ENCODE measurements at places on chromosomes 6 and 20.

- no peak for DNase-seq
Measured at GRCh38 chr6:138909975-138910374, 78.1 kb downstream of the REPS1 start.

DNA sequence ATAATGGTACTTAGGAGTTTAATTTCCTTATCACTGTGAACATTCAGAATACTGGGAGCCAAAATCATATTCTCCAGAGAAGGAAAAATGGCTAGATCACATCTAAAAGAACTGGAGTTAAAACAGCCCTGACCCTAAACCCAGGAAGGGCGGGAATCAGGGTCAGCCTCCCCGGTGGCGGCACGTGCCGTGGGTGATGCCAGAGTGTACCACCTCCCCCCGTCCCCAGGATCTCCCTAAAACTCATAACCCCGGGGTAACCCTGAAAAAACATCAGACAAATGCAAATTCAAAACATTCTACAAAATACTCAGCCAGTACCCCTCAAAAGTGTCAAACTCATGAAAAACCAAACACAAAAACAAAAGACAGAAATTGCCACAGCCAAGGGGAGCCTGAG, 148.3 kb downstream of the DLL1 start:
- DNase-seq, result no peak

DNA sequence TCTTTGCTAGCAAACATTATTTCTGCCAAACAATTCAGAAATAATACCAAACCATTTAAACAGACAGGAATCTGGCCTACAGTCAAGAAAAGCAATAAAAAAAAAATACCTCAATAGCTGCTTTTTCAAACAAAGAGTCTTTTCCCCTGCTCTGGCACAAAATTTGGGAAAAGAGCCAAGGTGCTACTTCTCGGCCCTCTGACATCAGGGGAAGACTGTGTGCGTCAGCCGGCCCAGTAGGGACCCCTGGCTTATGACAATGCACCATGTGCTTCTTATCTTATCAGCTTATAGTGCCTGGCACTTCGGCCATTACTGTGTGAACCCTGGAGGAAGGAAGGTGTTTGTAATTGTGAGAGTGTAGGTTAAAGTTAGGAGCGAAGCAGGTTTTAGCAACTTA, 89.4 kb downstream of the PDE10A start:
- peak; percentile 93 for DNase-seq

- DNase-seq, result no peak
Measured at GRCh38 chr6:129276986-129277385, 394.0 kb downstream of the LAMA2 start.

DNA sequence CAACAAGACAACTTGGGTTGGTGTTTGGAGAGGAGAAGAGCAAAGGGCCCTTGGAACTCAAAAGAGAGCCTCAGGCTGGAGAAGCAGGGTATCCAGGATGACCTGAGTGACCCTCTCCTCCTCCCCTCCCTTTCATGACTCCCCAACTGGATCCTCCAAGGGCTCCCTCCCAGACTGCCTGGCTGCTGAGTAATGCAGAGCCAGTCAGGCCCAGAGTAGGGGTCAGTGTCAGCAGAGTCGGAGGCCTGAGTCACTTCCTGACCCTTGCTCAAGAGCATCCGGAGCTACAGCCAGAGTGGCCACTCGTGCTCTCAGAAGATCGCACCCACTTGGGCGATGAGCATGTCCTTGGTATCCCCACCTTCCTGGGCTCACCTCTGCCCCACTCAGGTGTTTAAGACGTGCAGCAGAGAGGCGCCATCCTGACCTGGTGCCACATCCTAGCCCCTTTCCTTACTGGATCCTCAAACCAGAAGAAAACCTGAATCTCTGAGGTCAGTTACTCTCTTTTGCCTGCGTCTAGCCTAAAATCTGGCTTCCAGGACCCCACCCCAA, 2.8 kb upstream of the MAPK13 start:
- DNase-seq, result no peak

DNA sequence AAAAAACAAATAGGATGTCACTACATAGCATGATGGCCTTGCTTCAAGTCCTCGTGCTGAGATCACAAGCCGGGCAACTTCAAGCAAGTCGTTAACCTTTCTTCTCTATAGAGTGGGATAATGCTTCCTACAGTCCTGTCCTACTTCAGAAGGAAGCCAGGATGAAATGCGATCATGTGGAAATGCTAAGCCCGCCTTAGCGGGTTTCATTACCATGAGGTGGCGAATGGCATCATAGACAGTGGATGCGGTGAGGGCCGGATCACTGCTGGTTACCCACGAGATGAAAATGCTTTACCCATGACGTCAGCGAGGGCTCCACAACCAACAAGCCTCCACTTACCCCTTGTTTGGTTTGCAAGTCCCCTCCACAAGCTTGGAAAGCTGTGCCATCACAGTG, 206.4 kb downstream of the TBXT start:
- DNase-seq, result no peak

DNA sequence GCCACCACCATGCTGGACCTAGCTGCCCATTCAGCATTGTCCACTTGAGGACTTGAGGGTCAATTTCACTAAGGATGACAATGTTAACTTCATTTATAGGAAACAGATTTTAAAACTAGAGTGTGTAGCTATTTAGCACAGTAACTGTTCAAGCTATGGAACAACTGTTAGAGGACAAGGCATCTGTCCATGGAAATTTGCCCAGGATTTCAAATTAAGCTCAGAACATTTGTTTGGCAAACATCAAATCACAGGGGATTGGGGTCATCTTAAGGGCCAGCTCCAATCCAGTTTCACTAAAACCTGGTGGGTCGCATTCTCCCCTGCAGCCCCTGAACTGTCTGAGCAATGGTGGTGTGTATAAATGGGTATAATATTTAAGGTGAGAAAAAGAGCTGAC, 35.1 kb downstream of the PM20D2 start:
- no peak for DNase-seq

GRCh38 chr6:40992746-40993145, 46.3 kb downstream of the UNC5CL start:
- no peak for DNase-seq

- DNase-seq, result no peak
Measured at GRCh38 chr6:12149944-12150510, 137.9 kb downstream of the HIVEP1 start.

DNA sequence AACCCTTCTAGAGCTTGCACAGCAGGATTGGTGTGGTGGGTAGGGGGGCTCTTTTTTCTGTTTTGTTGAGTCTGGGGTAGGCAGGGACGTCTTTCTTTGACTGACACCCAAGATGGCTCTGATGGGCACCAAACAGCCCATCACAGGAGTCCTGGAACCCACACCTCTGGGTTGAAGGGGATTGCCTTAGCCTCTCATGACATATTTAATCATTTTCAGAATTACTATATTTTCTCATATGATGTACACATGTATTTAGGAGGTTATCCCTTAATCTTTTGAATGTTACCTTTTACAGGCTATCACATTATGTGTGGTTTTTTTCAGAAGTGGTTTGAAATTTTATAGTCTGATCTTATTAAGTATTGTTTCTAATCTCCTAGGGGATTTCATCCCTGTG, 64.6 kb downstream of the RPP40 start:
- DNase-seq, result no peak

GRCh38 chr20:25076731-25077609, 5.0 kb downstream of the VSX1 start:
- DNase-seq, result peak; percentile 89

GRCh38 chr6:40906759-40907158, 132.3 kb downstream of the UNC5CL start:
- DNase-seq, result no peak

DNA sequence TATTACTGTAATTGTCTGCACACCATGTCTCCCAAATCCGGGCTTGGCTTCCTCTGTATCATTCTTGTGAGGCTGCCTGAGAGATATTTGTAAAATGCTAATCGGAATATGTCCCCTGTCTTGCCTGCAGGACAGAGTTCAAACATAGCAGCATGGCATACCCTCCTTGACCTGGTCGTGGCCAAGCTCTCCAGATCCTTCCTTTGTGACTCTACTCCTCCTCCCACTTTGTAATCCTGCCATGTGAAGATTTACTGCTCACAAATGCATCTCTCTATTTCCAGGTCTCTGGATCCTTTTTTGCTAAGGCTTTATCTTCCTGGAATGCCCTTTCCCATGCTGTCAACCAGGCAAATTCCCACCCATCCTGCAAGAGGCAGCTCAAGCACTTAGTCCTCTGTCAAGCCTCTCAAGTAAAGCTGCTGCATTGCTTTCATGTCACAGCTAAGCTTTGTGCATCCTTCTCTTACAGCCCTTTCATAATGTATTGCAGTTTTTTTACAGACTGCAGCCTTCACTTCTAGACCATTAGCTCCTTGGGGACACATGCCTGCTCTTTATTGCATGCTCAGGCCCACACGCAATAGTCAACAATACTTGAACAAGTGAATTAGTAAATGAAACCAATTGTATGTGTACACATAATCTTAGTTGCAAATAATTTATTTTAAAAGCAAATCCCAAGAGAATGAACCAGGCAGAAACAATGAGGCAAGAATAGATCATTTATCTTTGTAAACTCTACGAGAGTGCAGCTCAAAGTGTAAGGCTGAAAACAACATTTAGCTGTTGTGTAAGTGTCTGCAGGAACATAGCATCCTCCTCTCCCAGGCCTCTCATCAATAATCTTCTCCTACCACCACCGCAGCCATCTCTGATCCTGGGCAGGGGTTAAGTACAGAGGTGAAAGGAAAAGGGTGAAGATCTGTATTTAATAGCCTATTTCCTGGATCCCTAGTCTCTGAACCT, 45.8 kb downstream of the HIVEP2 start:
- no peak for DNase-seq

- no peak for DNase-seq
Measured at GRCh38 chr6:139540276-139540675, 165.8 kb upstream of the CITED2 start.

GRCh38 chr20:10079964-10080363, 45.2 kb downstream of the ANKEF1 start:
- DNase-seq, result no peak

DNA sequence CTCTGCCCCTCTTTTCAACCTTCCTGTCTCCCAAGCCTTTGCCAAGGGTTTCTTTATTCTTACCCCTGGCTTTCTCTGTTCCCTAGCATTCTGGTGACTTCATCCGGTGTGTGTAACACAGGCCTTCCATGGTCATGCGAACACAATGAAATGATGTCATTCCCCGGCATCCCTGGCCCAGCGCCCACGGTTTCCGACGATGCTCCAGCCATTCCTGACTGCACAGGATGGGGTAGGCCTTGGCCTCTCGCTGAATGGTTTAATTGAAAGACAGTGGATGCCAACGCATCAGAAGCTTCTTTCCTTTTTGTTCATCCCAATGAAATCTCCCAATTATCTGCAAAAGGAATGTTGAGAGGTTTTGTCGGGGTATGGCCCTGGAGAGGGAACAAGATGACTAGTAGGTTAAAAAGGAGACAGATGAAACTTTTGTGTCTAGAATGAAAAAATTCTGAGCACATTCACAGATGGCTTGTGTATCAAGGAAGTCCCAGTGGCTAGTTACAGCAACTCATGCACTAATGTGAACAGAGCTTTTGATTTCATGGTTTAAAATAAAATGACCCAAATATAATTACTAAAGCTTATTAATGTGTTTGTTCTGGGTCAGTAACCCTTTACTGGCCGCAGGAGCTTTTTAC, 655.0 kb downstream of the QKI start:
- no peak for DNase-seq

- DNase-seq, result no peak
Measured at GRCh38 chr6:63440057-63440456, 120.3 kb upstream of the LGSN start.

DNA sequence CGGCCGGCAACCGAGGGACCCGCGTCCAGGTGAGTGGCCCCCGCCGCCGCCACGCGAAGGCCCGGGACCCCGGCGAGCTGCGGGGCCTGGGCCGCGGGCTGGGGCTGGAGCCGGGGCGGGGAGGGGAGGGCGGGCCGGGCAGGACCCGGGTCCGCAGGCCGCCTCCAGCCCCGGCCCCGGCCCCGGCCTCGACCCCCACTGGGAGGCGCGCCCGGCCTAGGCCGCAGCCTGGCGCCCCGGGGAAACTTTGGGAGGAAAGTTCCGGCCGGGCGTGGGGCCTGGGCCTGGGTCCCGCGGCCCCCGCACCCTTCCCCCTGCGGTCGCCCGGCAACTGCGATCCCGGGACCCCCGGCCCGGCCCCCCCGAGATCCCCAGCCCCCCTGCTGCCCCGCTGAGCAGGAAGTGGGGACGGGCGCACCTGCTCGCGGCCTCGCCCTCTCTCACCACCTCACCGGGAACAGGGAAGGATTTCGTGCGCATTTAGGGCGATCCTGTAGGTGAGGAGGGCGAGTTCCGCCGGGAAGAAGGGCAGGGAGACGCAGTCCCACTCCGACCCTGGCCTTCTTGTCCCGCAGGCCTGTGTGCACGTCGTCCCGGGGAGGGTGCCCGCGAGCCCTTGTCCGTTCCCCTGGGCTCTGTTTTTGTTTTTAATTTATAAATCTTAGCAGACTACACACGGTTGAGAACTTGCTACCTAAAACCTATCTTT, 402 bp downstream of the OSBPL2 start:
- DNase-seq, result no peak

DNA sequence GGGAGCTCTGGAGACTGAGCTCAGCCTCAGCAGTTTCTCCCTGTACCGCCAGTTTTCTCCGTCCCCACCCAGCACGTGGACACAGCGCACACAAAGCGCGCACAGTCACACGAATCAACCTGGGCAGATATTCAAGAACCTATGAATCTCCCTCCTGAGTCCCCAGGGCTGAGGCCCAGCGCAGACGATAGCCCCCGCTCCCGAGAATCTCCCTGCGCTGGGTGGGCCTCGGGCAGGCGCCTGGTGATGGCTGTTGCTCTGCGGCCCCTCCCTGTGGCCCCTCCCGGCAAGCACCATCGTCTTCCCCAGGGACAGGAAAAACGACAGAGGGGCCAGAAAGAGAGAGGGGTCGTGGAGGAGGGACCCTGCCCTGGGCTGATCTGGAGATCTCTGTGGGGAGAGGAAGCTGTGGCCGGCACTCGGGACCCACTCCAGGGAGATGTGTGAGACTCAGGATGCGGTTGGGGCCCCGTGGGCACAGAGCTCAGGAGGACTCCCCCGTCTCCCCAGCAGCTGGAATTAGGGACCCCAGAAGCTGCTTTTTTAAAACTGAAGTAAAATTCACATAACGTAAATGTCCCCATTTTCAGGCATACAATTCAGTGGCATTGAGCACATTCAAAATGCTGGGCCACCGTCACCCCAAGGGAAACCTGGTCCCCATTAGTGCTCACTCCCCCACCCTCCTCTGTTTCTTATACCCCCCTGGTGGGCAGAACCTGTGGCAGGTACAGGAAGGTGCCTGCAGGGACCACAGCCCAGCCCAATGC, 330.8 kb downstream of the TAF4 start:
- no peak for DNase-seq

GRCh38 chr6:2820415-2820814, 21.2 kb downstream of the SERPINB1 start:
- no peak for DNase-seq

DNA sequence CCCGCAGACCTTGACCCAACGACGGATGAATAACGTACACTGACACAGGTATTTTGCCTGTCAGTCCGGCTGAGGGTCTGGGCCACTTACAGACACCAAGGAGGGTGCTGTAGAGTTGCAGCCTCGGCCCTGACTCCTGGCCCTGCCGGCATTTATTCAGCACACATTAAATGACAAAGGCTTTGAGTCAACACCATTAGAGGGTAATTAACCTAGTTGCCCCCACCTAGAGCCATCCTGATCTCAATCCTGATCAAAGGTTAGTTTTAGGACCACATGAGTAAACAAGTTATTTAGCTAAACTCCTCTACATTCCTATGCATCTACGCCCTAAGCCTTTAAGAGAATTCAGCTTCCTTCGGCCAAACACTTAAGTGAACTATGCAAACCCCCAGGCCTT, 11.9 kb upstream of the PM20D2 start:
- no peak for DNase-seq

All from NCI-H1105 treated with DMSO at 0.1 percent for 48 hours (cell line).